CD4-positive, alpha-beta T cell treated with Interleukin-15 for 4 hours (primary cell): ENCODE measurements at places on chromosomes 6 and 20.
A peak's percentile ranks its signal among the peaks of the same experiment; 100 is the strongest.

- peak; percentile 85 for DNase-seq
These were observed 62.6 kb downstream of the BACH2 start for GRCh38 chr6:90233994-90234393.

- peak; percentile 21 for DNase-seq
These were observed 46.6 kb upstream of the EDN3 start for GRCh38 chr20:59253779-59254319.

- DNase-seq: no peak
These were observed 85.5 kb downstream of the RNF182 start for GRCh38 chr6:14010275-14010674.

DNA sequence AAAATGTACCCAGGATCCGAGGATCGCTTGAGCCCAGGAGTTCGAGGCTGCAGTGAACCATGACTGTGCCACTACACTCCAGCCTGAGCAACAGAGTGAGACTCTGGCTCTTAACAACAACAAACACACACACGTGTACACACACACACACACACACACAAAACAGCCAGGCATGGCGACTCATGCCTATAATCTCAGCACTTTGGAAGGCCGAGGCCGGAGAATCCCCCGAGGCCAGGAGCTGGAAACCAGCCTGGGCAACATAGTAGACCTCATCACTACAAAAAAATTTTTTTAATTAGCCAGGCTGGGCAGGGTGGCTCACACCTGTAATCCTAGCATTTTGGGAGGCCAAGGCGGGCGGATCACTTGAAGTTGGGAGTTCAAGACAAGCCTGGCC lies 23.3 kb upstream of the ARFGEF2 start:
- no peak for DNase-seq

- no peak for DNase-seq
These were observed 143.1 kb downstream of the EDN3 start for GRCh38 chr20:59443550-59443949.

DNA sequence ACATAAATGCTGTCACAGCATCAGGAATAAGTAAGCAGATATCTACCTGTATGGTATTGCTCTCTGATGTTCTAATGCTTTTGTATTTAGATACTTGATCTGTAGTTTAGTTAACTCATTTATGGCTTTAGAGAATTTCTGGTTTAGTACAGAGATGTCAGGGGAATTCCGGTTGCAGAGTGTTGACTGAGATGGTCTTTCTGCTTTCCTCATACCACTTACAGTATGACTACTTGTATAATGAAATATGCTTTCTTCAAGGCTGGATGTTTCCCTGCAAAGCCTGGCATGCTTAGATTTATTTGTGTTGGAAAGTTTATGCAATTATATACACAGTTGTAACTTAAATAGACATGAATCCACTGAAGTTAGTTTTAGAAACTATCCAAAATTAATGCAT lies 278.4 kb downstream of the CDH26 start:
- DNase-seq: no peak

- DNase-seq: no peak
These were observed 8.6 kb upstream of the UBE2J1 start for GRCh38 chr6:89361171-89361570.

DNA sequence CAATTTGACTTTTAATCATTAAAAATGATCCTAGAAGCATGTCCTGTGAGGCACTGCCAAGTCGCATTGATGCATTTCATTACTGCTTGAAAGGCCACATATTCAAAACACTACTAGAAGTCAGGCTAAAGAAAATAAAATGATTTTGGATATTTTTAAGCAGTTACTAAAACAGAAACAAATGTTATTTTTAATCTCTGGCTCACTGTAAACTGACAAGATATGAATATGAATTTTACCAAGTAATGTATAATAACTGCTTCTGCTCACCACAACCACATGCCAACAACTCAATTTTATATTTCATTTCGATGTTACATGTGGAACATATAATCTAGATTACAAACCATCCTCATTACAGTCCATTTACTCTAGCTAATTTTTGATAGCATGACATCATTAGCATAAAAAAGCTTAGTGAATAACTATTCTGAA lies 90.6 kb downstream of the ATXN1 start:
- DNase-seq: no peak

GRCh38 chr6:107832151-107833056 lies 8.3 kb upstream of the SCML4 start:
- DNase-seq: no peak

- no peak for DNase-seq
These were observed 98.9 kb downstream of the KIF16B start for GRCh38 chr20:16474363-16474762.

DNA sequence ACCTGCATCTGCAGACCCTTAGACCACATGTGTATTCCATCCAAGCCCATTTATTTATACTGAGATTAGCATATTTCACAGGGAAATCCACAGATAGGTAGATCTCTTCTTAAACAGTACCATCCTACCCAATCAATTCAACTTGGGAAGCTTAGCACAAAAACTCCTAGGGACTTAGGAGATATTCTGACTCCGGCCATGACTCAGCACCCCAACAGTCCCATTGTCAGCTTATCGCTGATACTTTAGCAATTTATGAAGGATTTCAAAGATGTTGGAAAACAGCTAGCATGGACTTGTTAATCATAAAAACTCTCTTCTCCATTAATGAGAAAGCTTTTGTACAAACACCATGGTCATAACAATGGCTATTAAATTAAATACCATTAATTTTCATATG lies 236.2 kb upstream of the PREP start:
- DNase-seq: no peak

GRCh38 chr6:166861961-166862286 lies 94.4 kb downstream of the RNASET2 start:
- DNase-seq: no peak

DNA sequence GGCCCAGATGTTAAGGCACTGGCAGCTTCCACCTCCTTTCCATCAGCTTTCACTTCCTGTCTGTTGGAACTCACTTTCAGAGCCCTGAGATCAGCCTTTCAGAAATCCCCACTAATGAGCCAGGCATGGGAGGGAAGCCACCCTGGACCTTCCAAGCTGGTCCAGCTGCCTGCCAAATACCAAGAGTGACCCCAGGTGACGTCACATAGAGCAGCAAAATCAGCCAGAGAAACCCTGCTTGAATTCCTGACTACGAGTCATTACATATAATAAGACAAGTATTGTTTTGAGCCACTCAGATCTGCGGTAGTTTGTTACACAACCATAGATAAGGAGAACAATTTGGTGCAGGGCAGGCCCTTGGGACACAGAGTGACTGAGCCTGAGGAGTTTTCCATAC lies 556.0 kb upstream of the JAG1 start:
- DNase-seq: no peak

- DNase-seq: no peak
These were observed 260.6 kb downstream of the TFAP2A start for GRCh38 chr6:10154251-10154650.

DNA sequence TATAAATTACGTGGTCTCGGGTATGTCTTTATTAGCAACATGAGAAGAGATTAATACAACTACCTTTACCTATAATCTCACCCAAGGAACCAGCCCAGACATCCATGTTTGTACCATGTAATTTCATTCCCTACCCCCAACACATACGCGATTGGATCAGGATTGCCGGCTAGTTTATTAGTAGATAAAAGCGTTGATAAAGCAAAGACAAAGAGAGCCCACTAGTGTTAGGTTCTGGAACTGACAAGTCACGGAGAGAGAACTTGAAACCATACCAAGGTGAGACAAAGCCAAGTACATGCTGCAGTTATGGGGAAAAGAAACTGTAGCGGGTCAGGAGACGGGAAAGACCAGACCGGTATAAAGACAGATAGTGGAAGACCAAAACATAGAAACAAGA lies 37.4 kb upstream of the FAM135A start:
- DNase-seq: no peak

- DNase-seq: peak; percentile 57
These were observed 9.7 kb upstream of the CEP43 start for GRCh38 chr6:166989427-166990032.

GRCh38 chr6:33783781-33784520 lies 5.0 kb downstream of the LEMD2 start:
- no peak for DNase-seq

DNA sequence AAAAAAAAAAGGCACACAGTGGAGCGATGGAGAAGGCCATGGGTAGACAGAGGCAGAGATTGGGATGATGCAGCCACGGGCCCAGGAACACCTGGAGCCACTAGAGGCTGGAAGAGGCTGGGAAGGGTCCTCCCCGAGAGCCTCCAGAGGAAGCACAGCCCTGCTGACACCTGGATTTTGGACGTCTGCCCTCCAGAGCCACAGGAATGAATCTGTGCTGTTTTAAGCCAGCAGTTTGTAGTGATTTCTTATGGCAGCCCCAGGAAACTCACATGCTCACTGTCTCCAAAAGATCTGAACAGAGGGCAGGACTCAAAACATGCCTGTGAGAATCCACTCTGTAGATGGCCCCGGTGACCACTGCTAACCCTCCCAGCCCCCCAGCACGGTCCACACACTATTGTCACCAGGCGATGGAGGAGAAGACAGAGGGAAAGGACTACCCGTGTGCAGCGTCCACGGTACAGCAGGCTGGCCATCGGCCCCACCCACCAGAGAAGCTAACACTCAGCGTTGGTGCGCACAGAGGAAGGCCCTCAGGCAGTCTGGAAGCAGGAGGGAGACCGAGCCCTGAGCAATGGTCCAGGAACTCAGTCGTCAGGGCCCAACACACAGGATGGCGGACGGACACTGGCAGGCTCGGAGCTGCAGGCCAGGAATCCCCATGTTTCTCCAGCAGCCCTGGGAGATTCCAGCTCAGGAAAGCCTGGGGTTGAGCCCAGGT lies 99.7 kb downstream of the BMP7 start:
- no peak for DNase-seq

DNA sequence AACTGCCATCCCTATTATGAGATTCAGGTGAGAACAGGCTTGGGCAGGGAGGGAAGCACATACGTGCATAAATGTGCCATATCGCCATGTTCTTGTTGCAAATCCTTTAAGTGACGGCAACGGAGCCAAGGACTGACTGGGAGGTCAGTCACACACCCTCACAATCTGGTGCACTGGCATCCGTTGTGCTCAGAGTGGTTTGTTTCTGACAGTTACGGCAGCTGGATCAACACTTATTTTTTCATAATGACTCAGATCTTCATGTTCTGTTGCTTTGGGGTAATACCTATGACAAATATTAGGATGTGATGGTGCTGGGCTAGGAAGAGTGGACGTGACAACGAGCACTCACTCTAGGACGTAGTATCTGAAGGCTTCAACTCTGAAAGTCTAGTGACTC lies 56.2 kb upstream of the PREP start:
- DNase-seq: peak; percentile 43

DNA sequence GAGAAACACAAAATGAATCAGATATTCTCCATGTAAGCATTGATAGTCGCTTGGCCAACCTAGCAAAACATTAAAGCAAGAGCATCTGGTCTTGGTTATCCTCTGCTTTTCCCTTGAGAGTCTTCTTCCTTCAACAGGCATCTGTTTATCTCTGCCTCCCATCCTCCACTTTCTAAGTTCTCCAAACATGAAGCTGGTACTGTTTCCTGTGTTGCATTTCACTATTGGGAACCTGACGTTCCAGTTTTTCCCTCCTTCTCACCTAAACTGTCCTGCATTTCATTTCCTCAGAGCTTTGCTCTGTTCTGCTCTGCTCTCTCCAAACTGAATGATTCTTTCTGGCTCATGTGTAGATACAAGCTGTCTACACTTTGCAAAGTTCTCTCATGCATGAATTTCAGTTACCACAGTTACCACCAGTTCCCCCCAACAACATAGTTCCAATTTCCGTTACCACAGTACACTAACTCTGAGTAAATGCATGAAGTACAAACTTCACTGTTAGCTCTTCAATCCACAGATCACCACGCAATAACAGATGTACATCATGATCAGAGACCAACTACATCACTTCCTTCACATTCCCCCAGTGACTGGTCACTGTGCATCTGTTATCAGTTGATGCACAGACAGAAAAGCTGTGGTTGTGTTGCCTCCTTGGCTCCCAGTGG lies 86.7 kb upstream of the F13A1 start:
- no peak for DNase-seq

GRCh38 chr6:105608711-105609374 lies 206.0 kb upstream of the PREP start:
- no peak for DNase-seq

DNA sequence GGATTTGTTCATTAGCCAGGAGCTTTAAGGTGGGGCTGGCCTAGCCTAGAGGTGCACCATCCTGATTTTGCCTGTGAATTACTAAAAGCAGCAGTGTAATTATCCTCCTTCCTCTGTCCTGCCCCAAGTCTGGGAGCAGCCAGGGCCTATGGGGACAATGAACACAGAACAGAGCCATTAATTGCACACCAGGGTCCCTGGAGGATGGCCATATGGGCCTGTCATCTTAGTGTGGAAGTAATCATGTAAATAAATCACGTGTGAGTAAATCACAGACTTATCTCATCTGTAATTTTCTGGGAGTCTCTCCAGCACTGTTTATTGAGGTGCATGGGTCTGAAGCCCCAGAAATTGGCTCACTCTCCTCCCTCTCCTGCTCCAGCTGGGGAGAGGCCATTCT lies 176.3 kb downstream of the LRFN2 start:
- no peak for DNase-seq

- DNase-seq: no peak
These were observed 40.5 kb upstream of the OSTM1 start for GRCh38 chr6:108114841-108115597.

DNA sequence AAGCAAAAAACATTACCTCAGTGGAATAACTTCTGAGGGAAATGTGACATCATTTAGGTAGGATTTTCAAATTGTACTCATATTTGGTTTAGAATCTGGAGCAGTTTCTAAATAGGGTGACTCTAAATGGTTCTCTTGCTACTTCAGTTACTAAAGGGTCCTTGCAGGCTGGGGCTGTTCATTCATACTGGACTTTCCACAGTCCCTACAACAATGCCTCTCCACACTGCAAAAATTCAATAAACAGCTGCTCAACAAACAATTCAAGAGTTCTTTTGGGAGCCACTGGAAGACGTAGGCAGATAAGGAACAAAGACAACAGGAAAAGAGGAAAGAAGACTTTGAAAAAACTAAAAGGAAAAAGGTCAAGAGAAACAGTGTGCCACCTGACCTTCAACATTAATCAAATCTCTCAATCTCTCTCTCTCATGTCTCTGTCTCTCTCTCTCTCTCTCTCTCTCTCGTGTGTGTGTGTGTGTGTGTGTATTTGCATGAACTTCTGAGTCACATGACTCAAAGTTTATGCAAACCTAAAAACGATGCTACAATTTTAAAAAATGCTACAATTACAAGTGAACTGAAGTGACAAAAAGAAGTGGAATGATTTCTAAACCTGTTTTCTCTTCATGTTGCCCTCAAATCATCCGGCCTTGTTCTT lies 14.5 kb downstream of the NOL7 start:
- no peak for DNase-seq

GRCh38 chr6:25889877-25890853 lies 16.1 kb upstream of the SLC17A3 start:
- peak; percentile 12 for DNase-seq

DNA sequence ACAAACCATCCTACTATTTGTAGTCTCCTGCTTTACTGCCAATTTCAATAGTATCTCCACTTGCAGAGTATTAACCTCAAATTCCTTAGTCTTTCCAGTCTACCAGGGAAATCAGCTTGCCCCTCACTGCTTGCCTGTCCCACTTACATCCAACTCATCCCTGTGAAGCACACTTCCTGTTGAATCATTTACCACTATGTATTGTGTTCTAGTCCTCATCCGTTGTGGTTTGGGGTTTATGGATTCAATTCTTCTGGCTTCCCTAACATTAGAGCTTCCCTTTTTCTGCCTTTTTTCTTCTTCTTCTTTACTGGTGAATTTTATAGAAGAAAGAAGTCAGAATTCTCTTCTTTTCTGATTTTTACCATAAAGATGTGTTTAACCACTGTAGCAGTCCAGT lies 5.1 kb upstream of the TXLNB start:
- DNase-seq: no peak

- peak; percentile 24 for DNase-seq
These were observed 9.9 kb downstream of the PCIF1 start for GRCh38 chr20:45944151-45944964.
